ENCODE measurements at places on chromosomes 5 and 9.
A peak's percentile ranks its signal among the peaks of the same experiment; 100 is the strongest.

GRCh38 chr9:110148891-110149290, 59.1 kb downstream of the C9orf152 start:
- DNase-seq, result no peak

GRCh38 chr5:108822211-108822947, 74.7 kb downstream of the FER start:
- no peak for DNase-seq

DNA sequence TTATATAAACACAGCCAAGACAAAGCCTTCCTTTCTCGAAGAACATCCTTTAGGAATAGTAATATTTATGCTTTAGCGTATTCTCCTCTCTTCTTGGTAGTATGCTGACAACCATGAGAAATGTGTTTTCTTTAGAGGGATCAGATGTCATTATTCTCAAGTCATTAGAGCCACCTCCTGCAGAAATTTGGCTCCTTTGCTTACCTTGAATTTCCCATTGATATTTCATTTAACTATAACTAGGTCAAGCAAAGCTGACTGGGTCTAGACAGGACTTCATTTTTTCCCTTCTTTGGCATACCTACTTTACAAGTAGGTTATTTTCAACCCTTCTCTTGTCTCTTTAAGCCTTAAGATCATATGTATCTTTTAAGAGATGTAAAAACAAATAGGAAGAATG, 50.3 kb downstream of the SPATA31D1 start:
- no peak for DNase-seq

- no peak for DNase-seq
Observed at GRCh38 chr9:38071470-38072134, 2.6 kb upstream of the SHB start.

- no peak for DNase-seq
Observed at GRCh38 chr5:126527158-126527557, 67.9 kb downstream of the ALDH7A1 start.

GRCh38 chr9:96621618-96622017, 2.0 kb upstream of the CDC14B start:
- no peak for DNase-seq

GRCh38 chr9:98584059-98584458, 124.7 kb downstream of the GABBR2 start:
- no peak for DNase-seq

DNA sequence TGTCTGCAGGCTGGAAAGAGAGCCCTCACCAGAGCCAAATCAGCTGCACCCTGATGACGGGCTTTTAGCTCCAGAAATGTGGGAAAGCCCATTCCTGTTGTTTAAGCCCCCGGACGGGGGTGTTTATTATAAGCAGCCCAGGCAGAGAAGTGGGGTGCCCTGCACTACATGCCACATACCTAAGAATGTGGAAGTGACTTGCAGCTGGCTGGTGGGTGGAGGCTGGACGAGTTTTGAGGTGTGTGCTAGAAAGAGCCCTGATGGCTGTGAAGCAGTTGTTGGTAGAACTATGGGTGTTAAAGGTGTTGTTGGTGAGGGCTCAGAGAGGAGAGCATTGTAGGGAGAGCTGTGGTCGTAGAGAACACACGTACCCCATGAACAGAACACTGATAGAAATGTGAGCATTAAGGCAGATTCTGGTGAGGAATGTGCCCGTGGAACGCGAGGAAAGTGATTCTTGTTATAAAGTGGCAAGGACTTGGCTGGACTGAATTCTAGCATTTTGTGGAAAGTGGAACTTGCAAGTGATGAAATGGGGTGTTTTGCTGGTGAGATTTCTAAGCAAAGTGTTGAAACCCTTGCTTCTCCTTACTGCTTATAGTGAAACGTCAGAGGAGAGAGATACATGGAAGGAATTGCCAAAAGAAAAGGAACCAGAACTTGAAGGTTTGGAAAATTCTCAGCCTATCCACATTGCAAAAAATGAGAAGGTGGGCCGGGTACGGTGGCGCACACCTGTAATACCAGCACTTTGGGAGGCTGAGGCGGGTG, 38.9 kb downstream of the AHRR start:
- DNase-seq, result no peak

DNA sequence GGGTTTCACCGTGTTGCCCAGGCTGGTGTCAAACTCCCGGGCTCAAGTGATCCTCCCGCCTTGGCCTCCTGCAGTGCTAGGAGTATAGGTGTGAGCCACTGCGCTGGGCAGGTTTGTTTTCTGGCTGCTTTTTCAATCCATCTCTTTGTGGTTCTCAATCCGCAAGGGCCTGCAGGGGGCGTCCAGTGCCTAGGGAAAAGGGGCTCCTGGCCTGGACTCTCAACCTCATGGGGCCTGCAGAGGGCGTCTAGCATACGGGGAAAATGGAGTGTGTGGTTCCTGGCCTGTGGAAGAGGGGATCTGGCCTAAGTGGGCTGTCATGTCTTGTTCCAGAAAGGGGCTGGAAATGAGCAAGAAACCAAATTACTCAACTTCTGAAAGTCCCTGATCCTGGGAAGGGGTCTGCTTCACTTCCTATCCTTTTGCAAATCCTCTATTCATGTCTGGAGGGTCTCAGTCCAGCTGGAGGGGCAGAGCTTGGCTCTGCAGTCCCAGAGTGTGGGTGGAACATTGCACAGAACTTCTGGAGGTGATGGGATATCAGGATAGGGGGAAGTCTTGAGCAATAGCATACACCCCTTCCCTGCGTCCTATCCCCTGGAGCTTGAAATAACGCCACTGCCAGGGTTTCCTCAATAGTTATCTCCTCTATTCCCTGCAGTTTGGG, 12.7 kb upstream of the CCL27 start:
- DNase-seq, result peak; percentile 75

GRCh38 chr9:98149422-98149821, 30.4 kb upstream of the TRIM14 start:
- DNase-seq, result no peak

DNA sequence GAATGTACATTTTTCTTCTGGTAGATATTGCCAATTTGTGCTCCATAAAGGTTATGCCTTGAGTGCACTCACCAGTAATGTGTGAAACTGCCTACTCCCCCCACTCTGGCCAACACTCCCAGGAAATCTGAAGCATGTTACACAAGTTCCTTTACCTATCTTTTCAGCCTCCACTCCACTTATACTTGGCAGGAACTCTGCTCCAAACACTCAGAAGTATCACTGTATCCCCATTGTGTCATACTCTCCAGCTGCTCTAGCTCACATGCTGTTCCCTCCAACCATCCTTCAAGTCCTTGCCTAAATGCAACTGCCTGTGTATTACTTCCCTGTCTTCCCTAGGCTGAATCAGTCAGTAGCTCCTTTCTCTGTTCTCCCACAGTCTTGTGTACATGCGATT, 28.3 kb downstream of the POU4F3 start:
- DNase-seq, result no peak

- no peak for DNase-seq
Observed at GRCh38 chr5:179227580-179228311, 117.5 kb downstream of the ADAMTS2 start.

- no peak for DNase-seq
Observed at GRCh38 chr5:2205185-2205585, 322.5 kb upstream of the IRX4 start.

DNA sequence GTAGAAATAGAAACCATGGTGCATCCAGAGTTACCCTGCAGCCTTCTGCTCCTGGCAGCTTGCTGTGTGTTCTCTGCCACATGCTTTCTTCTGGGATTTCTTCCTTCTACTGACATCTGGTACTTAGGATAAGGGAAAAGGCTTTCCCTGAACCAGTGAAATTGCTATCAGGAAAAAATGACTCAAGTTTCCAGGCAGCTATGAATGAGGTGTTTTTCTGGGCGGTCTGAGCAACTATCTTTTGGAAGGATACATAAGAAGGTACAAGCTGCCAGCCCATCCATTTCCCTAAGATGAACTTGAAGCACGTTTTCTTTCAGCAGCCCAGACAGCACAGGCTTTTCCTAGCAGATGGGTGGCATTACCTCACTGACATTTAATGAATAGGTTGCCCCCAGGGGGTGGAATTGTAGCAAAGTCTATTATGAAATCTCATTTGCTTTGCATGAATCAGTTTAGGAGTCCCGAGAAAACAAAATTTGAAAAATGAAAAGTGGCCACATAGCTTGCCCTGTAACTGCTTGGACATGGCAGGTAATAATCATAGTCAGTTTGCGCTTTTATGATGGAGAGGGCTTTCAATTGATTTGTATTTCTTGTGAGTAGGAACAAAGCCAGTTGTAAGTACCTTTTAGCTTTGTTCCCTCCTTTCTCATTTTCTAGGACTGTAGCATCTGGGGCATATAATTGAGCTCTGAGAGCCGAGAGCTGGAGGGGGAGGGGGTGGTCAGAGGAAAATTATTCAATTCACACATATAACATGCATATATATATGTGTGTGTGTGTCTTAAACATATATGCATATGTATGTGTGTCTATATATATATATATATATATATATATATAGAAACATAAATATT, 108.5 kb downstream of the C9orf152 start:
- DNase-seq, result no peak

DNA sequence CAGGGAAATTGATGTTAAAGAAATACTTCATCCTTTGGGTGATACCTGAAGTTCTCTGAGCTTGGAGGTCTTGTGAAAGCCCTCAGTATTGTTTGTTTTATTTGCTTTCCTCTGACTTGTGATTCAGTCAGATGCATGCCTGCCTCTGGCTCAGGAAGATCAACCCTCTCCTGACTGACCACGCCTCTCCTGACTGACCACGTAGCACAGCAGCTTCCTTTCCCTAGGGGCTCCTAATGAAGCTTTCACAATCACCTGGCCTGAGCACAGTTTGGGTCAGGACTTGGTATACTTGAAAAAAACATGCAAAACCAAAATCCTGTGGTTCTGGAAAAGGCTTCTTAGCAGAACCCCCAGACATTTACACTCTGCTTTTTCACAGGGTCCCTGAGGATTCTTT, 3.8 kb downstream of the TGFBI start:
- DNase-seq, result peak; percentile 55

DNA sequence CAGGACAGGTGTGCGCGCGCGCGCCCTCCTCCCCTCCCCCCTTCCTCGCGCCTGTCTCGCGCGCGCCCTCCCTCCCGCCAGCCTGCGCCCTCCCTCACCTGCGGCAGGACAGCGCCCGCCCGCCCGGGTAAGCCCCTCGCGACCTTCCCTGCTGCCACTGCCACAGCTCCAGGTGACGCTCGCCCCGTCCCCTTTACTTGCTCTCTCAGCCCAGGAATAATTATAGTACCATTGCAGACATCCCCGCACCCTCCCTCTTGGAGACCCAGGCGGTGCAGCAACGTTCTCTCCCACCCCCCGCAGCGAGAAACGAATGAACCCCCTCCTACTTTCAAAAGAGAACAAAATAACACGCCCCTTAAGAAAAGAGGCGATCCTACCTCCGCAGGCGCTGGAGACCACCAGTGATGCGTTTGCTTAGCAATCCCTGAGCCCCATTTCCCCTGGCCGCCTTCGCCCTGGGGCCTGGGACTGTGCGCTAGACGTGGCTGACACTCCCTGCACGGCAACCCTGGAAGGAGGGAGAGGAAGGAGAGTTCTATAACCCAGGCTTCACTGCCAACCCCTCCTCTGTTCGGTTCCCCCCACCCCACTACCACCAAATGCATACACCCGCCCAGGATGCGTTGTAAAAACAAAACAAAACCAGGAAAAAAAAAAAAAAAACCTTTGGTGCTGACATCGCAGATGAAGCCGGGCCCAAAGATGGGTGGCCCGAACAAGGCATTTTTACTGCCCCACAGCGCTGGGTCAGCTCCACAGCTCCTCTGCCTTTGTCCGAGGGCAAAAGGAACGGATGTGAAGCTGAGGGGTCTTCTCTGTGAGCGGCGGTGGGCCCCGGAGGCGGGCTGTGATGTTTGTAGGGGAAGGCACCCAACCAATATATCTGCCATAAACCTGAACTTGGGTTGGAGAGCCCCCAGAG, 5.6 kb upstream of the PURA start:
- peak; percentile 43 for DNase-seq

GRCh38 chr5:10268100-10268499, 18.0 kb downstream of the CCT5 start:
- DNase-seq, result no peak

- DNase-seq, result no peak
Observed at GRCh38 chr5:124134941-124135340, 611.5 kb downstream of the ZNF608 start.

DNA sequence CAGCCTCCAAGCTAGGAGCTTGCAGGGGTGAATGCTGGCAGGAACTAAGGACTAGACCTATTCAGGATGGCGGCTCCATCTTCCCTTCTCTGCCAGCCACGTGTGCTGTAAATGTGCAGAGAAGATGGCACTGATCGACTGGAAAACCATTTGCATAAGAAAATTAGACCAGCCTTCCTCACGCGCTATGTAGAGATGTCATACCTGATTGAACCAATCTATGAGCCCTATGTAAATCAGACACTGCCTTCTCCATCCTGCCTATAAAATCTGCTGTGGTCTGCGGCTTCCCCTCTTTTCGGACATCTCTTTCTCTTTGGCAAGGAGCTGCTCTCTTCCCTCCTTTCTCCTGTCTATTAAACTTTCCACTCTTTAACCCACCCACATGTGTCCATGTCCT, 91.6 kb downstream of the NPR3 start:
- no peak for DNase-seq

- no peak for DNase-seq
Observed at GRCh38 chr5:10460252-10460906, 18.7 kb downstream of the ROPN1L start.

DNA sequence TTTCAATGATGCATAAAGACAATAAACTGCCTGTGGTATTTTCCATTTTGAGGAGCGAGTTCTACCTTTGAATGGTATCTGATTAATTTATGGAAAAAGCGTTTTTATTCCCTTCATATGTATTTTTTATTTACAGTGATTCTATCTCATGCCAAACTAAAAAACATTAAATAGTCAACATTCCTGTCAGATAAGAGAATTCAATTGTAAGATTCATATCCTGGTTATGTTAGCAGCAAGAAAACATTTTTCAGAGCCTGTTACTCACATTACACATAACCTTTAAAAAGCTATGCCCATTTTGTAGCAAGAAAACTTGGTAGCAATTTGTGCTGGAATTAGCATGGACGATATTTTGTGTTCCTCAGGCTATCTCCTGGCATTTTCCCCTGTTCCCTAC, 55.1 kb upstream of the PRLR start:
- no peak for DNase-seq

- DNase-seq, result no peak
Observed at GRCh38 chr5:139742173-139742903, 53.3 kb upstream of the PSD2 start.

- no peak for DNase-seq
Observed at GRCh38 chr9:78654324-78654723, 357.4 kb downstream of the PSAT1 start.
